GM13977 (cell line): ENCODE measurements at places on chromosomes 1 and 21.

DNA sequence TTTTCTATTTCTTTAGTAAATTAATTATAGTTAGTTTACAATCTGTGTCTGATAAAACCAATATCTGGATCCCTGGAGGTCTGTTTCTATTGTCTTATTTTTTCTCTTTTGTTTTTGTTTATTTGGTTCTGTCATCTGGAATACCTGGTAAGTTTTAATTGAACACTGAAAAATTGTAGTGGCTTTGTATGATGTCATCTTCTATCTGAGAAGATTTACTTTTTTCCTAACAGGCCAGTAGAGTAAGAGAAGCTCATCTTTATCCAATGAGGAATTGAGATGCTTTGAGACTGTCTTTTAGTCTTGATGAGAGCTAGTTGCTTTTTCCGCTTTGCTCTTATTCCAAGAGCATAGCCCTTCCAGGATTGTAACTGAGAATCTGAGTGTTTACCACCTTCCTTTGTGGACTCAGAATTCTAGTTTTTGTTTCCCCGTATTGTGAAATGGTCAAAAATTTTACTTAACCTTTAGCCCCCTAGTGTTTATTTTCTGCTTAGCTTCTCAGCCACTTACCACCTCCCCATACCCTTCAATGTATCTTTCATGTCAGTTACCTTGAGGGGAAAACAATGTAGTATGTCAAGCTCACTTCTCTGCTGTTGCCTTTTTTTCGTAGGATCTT lies 25.0 kb downstream of the PTGFRN start:
- peak; percentile 41 for DNase-seq

GRCh38 chr1:246142320-246142893 lies 364.7 kb downstream of the SMYD3 start:
- DNase-seq = no peak

GRCh38 chr1:17002524-17002902 lies 9.2 kb downstream of the ATP13A2 start:
- DNase-seq = no peak

GRCh38 chr1:213256438-213257087 lies 205.5 kb downstream of the RPS6KC1 start:
- DNase-seq = no peak

DNA sequence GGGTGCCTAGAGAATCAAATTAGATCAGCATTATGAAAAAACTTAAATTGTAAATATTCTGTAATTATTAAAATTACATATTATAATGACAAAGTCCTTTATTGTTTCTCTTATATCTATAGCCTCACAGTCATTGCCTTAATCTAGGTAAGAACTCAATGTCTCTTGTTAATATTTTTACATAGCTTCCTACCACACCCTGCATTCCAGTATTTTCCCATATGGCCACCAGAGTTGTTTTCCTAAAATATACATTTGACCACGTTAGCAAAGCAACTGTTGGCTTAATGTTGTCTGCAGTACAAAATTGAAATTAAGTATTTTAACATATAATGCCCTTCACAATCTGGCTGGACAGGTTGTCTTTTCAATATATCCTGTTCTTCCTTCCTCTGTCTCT lies 230.3 kb downstream of the DNAH14 start:
- DNase-seq = no peak

- DNase-seq = peak; percentile 40
Observed at GRCh38 chr1:29849038-29849750, 612.9 kb downstream of the PTPRU start.

DNA sequence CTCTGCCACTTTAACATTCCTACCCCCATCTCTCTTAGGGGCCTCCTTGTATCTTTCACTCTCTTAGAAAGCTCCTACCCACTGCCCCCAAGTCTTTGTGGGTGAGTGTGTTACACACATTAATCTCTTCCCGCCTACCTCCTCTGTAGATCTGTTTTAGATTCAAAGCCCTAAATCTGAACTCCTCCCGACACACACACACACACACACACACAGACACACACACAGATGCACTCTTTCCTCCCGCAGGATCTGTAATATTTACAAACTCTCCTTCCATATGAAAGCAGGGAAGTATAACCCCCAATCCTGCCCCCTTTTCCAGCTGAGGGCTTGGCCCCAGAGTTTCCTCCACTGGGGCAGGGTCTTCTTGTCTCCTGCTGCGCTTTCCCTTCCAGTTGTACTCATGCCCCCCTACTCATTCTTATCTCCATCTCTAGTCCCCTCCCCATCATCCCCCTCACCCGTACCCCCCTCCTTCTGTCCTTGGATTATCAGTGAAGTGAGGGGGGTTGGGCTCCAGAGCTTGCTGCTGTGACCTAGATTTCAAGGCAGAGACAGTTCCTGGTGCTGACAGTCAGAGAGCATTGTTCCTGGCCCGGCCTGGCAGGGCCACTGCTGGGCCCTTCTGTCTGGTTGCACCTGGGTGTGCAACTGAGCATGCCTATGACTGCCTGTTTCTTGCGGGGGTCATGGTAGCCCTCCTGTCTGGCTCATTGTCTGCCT lies 4.3 kb downstream of the PEA15 start:
- DNase-seq = no peak

DNA sequence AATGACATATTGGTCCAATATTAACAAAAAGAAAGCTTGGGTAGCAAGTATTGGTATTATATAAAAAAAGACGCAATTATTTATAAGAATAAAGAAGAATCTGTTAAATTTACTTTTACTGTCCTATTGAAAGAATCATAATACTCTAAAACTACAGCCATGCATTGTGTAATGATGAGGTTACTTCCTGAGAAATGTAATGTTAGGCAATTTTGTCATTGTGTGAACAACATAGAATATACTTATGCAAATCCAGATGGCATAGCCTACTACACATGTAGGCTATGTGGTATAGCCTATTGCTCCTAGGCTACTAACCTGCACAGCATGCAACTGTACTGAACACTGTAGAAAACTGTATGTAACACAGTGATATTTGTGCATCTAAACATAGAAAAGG lies 121.2 kb upstream of the PTGFR start:
- no peak for DNase-seq
